ENCODE measurements at places on chromosomes 16 and 17.

DNA sequence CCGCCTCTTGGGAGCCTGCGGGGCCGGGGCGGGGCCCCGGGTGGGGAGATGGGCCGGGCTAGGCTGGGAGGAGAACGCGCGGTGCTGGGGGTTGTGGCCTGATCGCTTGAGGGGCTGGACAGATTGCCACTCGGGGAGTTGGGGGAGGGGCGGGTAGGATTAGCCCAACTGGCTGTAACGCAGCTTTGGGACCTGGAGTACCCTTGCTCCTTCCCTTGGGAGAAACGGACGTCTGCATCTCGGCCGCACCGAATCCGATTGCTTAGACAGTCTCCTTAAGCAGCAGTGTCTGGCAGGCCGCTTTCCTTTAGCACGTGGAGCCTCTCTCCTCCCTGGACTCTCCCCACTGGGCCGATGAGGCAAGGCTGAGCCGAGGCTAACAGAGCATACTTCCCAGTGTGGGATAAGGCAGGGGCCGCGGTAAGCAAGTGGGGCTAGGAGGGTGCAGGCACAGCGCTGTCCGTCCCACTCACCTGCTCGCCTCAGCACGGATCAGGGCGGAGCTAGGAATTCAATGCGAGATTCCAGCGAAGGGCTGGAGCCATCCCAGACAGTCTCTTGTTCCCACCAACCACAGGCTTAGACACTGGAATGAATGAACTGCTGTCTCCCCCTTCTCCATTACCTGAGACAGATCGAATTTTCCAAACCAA lies 540 bp upstream of the ACLY start:
- DNase-seq = no peak

DNA sequence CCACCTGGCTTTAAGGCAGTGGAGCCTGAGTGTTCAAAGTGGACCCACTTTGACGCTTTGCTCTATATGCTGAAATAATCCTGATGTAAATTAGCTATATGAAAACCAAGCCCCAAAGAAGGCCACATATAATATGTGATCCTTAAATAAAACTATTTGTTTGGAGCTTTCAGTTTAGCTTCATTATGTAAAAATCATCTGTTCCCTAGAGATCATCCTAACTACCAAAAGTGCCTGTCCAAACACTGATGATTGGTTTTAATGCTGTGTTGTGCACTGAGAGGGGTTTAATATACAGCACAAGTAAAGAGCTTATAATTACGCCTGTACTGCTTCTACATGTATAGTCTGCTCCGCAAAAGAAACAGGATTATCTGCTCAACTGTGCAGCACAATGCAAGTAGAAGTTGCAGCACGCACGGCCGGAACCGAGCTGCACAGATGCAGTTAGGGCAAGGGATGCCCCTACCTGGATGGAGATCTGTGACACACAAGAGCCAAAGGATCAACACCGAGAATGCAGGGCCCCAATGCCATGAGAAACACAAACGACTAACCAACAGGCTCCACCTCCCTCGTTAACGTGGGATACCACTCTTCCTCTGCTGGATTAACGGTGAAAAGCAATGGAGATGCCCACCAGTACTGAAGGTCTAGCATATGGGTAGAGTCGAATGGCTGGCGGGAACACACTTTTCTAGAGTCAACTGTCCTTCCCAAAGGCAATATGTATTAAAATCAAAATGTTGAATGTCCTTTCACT lies 20.5 kb downstream of the USP7 start:
- no peak for DNase-seq

- DNase-seq = peak; percentile 56
Observed at GRCh38 chr17:34703533-34703932, 124.2 kb downstream of the TMEM132E start.

DNA sequence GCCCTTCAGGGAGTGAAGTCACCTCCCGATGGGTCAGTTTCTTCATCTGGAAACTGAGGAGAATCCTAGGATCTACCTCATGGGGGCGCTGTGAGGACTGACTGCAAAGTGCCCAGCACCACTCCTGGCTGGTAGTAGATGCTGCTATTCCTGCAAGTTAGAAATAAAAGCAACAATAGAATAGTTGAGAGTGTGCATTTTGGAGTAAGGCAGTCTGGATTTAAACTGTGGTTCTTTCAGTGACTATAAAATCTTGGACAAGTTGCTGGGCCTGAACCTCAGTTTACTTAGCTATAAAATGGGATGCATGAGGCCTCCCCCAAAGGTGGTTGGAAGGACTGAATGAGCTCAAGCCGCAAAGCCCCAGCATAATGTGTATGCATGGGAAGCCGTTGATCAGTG lies 70.6 kb downstream of the CYB5B start:
- peak; percentile 52 for DNase-seq

DNA sequence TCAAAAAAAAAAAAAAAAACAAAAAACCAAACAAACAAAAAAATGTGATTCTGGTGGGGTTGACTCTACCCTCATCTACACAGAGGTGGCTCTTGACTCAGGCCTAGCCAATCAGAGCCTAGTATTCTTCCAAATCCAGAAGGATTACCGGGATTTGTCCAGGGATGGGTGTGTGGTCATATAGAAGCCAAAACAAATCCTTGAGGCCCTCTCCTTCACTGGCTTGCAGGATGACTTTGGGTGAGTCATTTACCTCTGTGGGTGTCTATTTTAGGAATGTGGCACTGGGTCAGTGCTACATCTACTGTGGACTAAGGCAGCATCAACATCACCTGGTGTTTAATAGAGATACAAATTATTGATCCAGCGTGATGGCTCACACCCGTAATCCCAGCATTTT lies 93.2 kb upstream of the RBBP6 start:
- DNase-seq = no peak

- no peak for DNase-seq
Observed at GRCh38 chr16:86573215-86573614, 5.1 kb upstream of the FOXL1 start.

GRCh38 chr16:65846210-65846602 lies 520.3 kb upstream of the CDH5 start:
- no peak for DNase-seq

DNA sequence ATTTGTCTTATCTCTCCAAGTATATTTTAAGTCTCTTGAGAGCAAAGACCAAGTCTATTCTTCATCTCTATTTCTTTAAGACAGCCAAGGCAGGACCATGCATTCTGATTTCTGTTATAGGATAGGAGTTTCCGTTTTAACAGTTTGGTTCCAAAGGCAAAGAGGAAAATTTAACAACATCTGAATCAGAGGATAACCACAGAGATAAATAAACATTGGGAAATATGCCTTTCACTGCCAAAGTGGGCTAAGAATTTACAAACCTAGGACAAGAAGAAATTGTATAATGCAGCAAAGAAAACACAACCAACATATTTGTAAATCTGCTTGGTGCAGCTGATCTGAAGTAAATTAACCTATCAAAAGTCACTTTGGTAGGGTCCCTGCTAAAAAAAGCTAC lies 37.7 kb downstream of the USP32 start:
- DNase-seq = no peak

- DNase-seq = no peak
Observed at GRCh38 chr16:77387815-77388209, 47.0 kb downstream of the ADAMTS18 start.

GRCh38 chr17:69350911-69351310 lies 24.0 kb upstream of the ABCA5 start:
- DNase-seq = no peak

GRCh38 chr17:80485846-80486245 lies 9.4 kb upstream of the NPTX1 start:
- DNase-seq = no peak

DNA sequence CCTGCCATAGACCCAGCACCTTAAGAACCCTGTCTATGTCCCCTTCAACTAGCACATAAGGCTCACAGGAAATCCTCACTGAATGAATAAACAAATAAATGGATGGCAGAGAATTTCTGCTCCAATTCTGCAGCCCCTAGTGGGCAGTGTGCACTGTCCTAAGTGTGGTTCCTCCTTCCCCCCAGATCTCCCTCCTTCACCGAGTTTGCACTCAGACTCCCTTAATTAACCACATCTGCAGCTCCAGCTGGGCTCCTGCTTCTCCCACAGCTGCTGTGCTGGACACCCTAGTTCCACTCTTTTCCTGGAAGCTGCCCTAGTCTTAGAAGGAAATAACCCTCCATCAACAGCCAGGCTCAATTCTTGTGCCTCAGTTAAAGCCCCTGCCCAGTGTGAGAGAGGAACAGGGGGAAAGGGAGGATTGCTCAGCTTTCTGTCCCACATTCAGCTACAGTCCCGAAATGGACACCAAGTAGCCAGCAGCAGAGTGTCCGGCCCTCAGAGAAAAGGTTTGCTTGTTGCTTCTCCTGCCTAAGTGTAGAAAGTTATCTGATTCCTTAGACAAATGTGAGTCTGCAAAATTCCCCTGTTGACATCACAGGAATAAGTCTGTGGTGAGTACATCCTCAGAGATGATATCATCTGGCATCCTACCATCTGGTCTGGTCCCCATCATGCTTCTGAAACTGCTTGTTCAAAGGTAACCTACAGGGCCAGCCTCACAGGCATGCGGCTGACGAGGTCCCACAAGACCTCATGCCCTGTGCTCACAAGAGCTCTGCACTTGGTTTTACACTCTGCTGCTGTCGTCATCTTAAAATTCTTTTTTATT lies 12.3 kb downstream of the LRRC3C start:
- DNase-seq = peak; percentile 67

DNA sequence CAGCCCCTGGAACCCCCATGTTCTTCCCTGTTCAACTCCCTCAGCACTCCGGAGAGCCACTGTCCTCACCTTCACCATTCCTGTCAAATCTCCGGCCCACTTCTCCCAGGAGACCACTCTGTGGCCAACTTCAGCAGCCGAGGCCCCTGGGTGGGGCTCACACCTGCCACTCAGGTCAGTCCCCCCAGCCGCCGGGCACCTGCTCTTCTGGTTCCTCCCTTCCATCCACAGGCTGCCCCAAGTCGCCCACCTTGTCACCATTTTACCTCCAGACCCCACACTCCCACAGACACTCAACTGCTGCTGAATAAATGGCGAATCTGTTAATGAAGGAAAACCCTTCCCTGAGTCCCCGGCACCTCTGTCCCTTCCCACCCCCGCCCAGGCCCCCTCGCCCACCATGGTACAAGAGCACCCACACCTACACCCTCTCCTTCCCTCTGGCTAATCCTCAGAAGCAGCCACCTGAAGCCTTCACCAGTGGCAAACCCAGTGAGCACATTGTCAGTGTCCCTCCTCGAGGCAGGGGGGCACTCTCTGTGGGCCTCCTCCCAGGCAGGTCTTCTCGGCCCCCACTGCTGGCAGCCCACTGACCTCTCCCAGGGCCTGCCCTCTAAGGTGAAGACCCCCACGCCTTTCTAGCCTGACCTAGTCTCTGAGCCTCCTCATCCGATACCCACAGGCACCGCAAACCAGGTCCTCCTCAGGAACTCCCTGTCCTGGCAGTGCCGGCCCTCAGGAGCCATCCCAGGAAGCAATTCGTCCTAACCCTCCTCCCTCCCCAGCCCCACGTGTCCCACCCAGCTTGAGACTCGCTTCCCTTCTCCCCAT lies 8.2 kb downstream of the CANT1 start:
- DNase-seq = no peak

DNA sequence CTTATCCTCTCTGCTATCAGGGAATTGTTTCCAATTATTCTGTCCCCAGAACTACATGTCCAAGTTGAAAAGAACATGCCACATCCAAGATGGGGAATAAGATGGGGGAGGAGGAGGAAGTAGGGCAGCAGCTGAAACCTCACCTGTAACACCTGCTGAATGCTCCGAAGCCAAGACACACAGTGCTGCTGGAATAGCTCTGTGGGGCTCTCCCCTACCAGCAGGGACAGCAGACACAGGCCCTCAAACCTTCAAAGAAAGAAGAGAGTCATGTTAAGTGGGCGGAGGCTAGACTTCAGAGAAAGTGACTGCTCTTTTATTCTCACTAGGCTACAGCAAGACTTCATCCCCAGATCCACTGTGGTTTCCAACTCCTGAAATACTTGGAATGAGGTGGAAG lies 13.2 kb downstream of the PELP1 start:
- no peak for DNase-seq

DNA sequence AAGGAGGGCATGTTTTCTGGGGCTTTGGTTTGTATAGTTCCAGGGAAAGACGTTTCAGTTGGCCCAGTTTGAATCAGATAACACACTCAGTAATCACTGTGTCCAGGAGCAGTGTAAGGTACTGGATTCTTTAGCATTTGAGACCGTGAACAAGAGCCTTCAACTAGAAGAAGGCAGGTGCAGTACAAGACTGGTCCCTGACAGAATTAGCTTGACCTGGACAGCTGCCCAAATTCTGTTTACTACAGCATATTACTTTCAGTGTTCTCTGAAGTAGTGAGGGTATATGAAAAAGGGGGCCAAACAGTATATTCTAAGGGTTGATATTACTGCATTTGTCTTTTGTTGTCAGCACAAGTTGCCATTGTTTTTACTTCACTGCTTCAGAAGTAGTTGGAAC lies 81.3 kb downstream of the COX10 start:
- DNase-seq = no peak

DNA sequence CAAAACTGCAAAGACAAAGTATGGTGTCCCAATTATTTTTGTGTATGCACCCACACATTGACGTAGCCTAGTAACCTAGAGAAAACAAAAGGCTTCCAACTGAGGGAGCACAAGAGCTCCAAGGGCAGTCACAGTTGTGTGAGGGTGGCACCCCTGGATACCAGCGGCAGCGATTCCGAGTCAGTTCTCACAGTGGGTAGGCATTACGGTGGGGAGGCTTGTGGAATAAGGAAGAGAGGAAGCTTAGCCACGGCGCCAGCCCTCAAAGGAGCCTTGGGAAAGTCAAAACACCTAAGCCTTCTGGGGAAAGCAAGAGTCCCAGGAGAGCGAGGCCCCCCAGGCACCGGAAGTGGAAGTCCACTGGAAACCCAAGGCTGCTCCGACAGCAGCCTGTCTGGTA lies 31.0 kb upstream of the ADCY9 start:
- no peak for DNase-seq

DNA sequence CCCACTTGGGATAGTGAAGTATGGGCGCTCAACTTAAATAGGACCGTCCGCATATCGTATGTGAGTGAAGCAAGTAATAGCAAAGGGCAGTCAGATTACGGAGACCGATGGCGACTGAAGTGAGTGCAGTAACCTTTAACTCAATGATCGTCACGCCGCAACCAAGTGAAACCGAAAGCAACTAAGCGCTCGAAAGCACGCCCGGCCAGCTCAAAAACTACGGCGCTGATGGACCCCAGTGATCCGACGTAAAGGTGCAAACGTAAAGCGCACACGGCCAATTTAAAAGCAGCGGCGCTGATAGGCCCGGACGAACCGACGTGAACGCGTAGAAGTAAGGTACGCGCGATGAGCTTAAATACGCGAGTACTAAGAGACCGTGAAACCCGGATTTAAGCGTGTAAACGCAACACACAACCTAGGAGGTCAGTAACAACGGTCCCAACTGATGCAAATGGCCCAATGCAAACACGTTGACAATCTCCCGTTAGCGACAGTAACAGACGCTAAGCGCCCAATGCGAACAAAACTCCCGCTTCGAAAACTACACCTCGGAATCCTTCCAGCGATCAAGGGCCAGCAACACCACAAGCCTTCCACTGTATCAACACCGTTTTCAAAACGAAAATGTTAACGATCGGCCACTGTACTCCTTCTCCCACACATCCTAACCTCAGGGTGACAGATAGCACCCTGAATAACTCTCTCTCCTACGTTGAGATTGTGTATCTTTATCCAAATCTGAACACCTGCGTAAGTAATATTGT lies 37.9 kb upstream of the ARL4D start:
- DNase-seq = peak; percentile 97

GRCh38 chr17:30950669-30951399 lies 20.0 kb upstream of the RNF135 start:
- DNase-seq = no peak
